GM18507 (cell line): ENCODE measurements at places on chromosomes 3 and 15.

- DNase-seq, result no peak
Measured at GRCh38 chr3:2910997-2911396, 199.2 kb downstream of the IL5RA start.

DNA sequence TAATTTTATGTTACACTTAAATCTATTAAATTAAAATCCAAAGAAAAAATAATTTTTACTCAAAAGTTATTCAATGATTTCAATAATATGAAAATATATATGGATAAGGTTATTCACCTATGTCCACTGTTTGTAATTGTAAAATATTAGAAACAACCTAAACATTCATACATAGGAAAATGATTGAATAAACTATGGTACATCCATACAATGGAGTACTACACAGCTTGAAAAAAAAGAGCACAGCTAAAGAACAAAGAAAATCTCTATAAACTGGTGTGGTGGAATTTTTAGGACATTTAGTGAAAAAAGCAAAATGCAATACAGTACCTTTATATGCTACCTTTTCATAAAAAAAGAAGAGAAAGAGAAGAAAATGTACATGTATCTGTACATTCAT lies 52.8 kb downstream of the SHOX2 start:
- no peak for DNase-seq

- DNase-seq, result no peak
Measured at GRCh38 chr15:46933332-46933731, 784.0 kb upstream of the SEMA6D start.

GRCh38 chr15:79171320-79172031 lies 80.9 kb upstream of the RASGRF1 start:
- DNase-seq, result no peak
